T-helper 1 cell (primary cell): ENCODE measurements at places on chromosomes 16 and 17.

GRCh38 chr17:6142701-6143100 lies 72.5 kb downstream of the WSCD1 start:
- no peak for DNase-seq

- DNase-seq, result no peak
Measured at GRCh38 chr17:34755981-34756636, 176.7 kb downstream of the TMEM132E start.

DNA sequence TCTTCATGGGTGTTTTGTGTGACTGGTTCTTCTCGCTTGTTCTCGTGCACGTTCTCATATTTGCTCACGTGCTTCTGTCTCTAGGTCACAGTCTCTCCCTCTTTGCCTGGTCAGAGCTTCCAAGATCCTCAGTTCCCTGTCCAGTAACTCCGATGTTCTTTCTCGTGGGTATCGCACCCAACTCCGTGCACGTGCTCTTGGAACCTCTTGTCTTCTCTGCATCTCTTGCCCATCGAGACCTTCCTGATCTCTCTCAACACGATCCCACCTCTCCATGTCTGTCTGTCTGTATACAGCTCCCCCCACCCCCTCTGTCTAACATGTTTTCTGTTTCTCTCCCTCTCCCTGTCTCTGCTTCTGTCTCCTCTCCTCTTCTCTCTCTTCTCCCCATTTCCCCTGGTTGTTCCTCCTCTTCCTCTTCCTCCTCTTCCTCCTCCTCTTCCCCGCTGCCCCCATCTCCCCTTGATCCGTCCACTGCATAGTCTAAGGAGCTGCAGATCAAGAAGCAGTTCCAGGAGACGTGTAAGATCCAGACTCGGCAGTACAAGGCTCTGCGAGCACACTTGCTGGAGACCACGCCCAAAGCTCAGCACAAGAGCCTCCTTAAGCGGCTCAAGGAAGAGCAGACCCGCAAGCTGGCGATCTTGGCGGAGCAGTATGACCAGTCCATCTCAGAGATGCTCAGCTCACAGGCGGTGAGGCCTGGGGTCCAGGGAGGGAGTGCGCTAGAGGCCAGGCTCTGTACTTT lies 6.1 kb downstream of the HIRIP3 start:
- no peak for DNase-seq

DNA sequence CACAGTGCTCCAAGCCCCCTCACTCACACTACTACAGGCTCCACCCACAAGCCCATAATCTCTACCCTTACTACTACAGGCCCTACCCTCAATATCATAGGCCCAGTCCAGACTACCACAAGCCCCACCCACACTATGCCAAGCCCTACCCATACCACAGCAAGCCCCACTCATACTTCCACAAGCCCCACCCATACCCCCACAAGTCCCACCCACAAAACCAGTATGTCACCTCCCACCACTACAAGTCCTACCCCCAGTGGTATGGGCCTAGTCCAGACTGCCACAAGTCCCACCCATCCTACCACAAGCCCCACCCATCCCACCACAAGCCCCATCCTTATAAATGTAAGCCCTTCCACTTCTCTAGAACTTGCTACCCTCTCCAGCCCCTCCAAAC lies 13.8 kb downstream of the RIPOR1 start:
- DNase-seq, result peak; percentile 51

- DNase-seq, result no peak
Measured at GRCh38 chr17:65559804-65560627, 1.4 kb downstream of the AXIN2 start.

- no peak for DNase-seq
Measured at GRCh38 chr17:3905017-3905520, 11.2 kb downstream of the P2RX1 start.

GRCh38 chr17:56700919-56701420 lies 107.5 kb downstream of the NOG start:
- no peak for DNase-seq

- DNase-seq, result no peak
Measured at GRCh38 chr17:27558842-27559505, 72.0 kb upstream of the LGALS9 start.

GRCh38 chr16:14303182-14303618 lies 232.1 kb downstream of the MRTFB start:
- DNase-seq, result no peak

DNA sequence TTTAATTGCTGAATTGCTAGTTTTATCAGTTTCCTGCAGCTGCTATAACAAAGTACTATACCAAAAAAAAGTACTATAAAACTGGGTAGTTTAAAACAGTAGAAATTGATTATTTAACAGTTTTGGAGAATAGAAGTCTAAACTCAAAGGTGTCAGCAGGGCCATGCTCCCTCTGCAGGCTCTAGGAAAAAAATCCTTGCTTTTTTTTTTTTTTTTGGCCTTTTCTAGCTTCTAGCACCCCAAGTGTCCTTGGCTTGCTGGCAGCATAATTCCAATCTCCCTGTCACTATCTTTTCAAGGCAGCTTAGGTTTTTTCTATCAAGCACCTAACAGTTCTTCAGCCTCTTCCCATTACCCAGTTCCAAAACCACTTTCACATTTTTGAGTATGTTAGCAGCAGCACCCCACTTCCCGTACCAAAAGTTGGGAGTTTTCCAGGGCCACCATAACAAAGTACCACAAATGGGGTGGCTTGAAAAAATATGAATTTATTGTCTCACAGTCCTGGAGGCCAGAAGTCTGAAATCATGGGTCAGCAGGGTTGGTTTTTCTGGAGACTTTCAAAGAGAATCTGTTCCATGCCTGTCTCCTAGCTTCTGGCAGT lies 37.4 kb downstream of the BPTF start:
- no peak for DNase-seq

GRCh38 chr16:3458852-3459361 lies 15.4 kb downstream of the NAA60 start:
- no peak for DNase-seq

DNA sequence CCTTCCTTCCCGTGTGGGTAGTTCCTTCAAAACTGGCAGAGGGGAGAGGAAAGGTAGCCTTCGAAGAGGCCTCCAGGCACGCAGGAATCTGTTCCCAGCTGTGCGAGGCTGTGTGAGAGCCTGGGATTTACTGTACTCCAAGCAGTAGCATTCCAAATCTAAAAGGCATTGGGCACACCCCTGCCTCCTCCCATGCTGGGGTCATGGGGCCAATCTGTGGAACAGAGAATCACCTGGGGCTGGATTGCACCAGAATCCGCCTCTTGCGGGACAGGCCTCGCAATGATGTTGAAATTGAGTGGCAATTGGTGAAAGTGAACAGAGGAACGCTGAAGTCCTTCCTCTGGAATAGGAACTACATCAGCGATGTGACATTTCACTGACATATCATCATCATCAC lies 72.5 kb upstream of the IRX3 start:
- DNase-seq, result no peak

GRCh38 chr16:67177743-67178699 lies 5.7 kb downstream of the MATCAP1 start:
- peak; percentile 65 for DNase-seq

- DNase-seq, result no peak
Measured at GRCh38 chr16:85394456-85395206, 218.5 kb upstream of the GSE1 start.

DNA sequence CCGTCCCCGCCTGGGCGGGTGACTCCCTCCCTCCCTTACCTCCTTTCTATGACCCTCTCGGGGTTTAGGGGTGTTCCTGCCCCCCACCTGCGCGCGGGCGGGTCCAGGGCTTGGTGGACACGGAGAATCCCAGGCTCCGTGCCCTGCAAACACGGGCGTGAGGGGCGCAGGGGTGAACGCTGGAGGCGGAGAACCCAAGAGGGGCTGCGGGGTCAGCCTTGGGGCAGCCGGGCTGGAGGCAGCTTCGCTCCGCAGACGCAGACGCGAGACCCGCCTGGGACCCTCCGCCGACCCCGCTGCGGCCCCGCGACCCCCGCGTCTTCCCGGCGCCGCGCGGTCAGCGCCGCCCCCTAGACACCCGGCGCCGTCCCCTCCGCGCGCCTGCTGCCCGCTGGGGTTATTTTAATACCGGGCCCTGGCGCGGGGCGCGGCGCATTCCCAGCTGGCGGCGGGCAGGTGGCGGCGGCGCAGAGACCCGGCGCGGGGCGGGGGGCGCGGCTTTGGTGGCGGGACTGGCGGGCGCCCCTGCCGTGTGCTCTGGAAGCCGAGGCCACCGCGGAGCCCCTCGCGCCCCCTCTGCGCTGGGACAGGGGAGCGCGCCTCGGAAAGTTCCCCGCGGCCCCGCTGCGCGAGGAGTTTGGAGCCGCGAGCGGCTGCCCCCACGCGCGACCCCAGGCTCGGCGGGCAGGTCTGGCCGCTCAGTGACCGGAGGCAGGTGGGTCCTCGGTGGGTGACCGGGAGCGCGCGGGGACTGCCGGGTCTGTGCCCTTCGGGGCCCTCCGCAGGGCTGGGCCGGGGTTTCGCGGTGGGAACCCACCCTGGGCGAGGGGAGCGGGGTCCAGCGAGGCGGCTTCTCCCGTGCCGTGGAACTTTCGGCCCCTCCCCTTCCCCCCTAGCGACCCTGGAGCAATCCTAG lies at the start of gene UTS2R:
Gene UTS2R, plus strand, starts transcription at position 433 of the 916 bp plus-strand sequence. CDS start 2,560 bp downstream, outside the sequence.
- no peak for DNase-seq

- no peak for DNase-seq
Measured at GRCh38 chr17:38879878-38880665, 10.2 kb downstream of the LASP1 start.

GRCh38 chr17:50261051-50261915 lies 13.0 kb upstream of the TMEM92 start:
- DNase-seq, result no peak

- peak; percentile 37 for DNase-seq
Measured at GRCh38 chr17:38667099-38667786, 7.5 kb downstream of the EPOP start.

- DNase-seq, result no peak
Measured at GRCh38 chr16:30533748-30534367, 800 bp downstream of the ZNF747 start.

GRCh38 chr16:1741553-1742165 lies 29.7 kb downstream of the NME3 start:
- no peak for DNase-seq

- no peak for DNase-seq
Measured at GRCh38 chr16:81655469-81656162, 123.5 kb upstream of the PLCG2 start.

- peak; percentile 69 for DNase-seq
Measured at GRCh38 chr16:29784901-29785500, 5.5 kb upstream of the KIF22 start.

GRCh38 chr17:63035695-63036094 lies 69.7 kb downstream of the TANC2 start:
- DNase-seq, result no peak

GRCh38 chr17:68184816-68185436 lies 62.9 kb upstream of the AMZ2 start:
- DNase-seq, result no peak

DNA sequence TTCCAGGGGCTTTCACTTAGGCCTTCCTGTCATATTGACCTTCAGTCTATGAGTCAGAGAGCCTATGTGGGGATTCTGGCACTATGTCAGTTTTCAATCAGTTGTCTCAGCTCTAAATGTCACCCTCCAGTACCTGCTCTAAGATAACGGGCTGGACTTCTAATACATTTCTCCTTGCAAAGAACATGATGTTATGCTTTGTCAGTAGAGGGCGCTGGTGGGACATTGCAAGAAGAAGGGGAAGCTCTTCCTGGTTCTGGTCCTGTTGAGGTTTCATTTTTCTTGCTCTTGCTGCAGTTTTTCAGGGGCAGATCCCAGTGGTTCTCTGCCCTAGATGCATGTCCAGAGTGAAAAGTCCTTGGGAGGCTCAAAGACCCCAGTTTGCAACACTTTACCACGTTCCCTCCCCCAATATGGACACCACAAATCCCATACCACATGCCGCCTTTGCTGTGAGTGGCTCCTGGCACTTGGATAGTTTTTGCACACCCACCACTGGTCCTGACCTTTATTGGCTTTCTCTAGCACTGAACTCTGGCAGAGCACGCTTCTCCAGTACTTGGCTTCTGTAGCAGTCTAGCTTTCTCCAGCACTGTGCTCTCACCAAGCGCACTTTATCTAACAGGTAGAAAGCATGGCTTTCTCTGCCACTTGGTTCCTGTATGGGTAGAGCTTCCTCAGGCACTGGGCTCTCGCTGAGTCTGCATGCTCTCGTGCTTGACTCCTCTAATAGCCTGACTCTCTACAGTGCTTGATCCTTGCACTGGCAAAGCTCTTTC lies 49.0 kb downstream of the BCL7C start:
- peak; percentile 82 for DNase-seq

GRCh38 chr17:50609380-50610074 lies 25.2 kb upstream of the ABCC3 start:
- DNase-seq, result no peak

DNA sequence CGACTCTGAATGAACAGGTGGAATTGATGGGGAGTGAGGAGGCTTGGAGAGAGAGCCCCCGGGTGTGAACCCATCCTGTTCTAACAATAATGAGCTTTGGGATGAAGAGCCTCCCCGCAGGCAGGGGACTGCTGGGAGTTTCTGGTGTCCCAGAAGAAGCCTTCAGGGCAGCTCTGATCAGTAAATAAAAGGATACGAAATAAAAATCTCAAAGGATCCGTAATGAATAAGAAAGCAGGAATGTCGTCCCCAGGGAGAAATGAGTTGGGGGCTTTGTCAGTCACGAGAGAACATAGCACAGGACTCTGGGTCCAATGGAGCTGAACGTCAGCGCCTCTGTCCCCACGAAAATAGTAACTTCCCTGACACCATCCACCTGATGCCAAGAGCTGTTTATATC lies 113.4 kb downstream of the PITPNC1 start:
- no peak for DNase-seq

GRCh38 chr16:18803569-18804462 lies 2.5 kb upstream of the ARL6IP1 start:
- DNase-seq, result no peak

- no peak for DNase-seq
Measured at GRCh38 chr17:80265205-80266068, 4.8 kb downstream of the RNF213 start.

DNA sequence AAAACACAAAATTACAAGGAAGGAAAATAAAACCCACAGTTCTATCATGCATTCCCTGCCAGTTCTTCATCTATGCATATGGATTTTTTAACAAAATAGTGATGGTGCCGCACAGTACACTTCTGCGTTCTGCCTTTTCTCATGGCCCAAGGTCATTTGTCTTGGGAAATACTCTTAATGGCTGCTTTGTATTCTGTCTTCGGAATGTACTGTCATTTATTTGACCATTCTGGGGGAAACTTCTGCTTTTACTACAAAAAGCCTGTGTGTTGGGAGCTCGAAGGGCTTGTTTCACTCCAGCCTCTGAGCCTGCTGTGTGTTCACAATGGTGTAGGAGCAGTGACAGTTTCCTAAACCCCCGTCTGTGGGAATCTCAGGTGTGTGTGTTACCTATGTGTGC lies 82.8 kb upstream of the SEC14L1 start:
- DNase-seq, result no peak

DNA sequence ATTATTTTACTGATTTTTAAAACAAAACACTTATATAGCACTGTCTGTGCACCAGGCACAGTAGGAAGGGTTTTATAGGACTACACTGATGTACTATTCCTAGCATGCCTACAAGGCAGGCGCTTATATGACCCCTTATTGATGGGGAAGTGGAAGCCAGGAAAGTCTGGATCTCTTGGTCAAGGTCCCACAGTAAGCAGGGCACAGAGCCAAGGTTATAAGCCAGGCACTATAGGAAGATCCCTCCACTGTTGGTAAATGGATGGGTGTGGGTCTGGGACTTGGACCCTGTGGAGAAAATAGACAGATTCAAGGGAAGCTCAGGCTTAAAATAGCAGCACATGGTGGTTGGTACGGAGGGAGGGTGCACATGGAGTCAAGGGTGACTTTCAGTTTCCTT lies 59.1 kb upstream of the PLCG2 start:
- no peak for DNase-seq
